ENCODE measurements at places on chromosomes 5 and 9. TPM values are rescaled to one million over a fixed set of nuclear protein-coding genes. Genes with fewer than 3 reads are reported as not detected.

DNA sequence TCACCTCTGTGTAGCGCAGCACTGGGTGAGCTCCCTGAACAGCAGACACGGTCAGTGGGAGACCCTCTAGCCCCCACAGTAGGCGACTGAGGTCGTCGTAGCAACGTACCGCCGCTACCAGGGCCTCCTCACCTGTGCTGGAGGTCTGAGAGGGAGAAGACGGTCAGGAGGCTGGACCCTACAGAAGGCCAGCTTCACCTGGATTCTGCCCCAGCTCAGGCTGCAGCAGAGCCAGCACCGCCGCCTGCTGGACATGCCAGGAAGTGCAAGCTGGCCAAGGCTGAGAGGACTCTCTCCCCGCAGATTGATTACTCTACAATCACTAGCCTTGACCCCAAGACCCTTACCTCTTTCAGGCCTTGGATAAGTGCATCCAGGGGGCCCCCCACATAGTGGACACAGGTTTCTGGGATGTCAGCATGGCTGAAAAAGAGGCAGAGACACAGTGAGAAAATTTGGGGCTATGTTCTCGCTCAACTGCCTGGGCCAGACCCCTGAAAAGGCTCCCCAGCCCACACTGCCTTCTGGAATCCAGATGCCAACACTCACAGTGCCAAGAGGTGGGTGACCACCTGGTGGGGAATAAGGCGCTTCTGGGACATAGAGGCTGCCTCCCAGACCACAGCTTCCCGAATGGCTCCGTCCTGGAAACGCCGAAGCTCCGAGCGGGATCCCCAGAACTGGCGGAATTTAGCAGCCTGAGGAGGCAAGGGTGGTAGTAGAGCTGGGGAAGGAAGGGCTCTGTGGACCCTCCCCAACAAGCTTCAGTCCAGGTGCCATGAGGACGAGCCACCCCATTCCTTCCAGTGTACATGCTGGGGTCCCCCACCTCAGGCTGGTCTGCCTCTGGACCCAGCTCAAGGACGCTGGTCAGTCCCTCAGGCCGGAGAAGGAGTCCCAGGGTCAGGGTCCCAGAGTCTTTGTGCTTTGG lies 6.9 kb downstream of the NOL6 start:
- peak; percentile 33 for DNase-seq

DNA sequence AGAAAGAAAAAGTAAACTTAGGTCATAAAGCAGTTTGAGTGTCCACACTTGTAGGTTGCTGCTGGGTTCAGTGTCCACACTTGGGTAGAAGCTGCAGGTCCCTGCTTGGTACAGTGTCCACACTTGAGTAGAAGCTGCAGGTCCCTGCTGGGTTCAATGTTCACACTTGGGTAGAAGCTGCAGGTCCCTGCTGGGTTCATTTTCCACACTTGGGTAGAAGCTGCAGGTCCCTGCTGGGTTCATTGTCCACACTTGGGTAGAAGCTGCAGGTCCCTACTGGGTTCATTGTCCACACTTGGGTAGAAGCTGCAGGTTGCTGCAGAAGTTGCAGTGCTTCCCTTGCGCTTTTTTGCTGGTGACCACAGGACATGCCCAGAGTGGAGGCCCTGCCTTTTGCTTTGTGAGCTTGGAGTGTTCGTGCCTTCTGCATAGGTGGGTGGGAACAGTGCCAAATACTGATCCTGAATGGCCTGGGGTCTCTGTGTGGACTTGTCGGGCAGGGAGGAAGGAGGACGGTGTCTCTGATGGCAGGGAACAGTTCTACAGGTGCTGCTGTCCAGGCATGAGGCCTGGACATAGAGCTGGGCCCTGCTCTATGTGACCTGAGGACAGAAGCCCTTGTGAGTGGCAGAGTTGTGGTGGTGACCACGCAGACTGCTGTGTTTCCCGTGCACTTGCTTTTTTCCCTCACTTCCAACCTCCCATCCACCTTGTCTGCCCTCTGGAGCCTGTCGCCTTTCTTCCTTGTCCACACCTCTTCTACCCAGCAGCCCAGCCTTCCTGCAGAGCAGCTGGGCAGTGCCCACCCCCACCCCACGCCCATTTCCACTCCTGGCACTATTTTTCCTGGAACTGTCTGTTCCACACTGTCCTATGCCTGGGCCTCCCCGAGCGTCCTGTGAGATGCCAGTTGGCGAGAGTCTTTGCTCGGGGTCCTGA lies 120.8 kb downstream of the EHMT1 start:
- DNase-seq: no peak

- DNase-seq: no peak
Measured at GRCh38 chr5:138169124-138169523, 9.3 kb downstream of the BRD8 start.

DNA sequence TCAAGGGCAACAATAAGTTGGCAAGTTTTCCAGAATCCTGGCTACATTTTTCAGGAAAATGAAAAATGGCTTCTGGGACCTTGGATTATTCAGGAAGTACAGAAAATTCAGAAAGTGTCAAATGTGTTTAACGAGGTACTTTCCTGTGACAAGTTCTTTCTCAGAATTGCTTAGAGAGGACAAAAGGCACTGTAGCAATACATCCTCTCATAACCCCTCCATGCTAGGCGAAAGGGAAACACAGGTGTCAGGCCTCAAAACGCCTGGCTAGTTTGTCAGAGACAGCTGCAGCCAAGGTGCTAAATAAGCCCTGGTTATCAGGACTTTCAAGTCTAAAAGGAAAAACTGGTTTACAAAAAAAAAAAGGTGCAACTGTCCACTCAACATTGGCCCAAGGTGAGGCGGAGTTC lies 115.2 kb downstream of the GNAQ start:
- no peak for DNase-seq

- DNase-seq: no peak
Measured at GRCh38 chr5:67081261-67081660, 115.3 kb downstream of the CD180 start.

DNA sequence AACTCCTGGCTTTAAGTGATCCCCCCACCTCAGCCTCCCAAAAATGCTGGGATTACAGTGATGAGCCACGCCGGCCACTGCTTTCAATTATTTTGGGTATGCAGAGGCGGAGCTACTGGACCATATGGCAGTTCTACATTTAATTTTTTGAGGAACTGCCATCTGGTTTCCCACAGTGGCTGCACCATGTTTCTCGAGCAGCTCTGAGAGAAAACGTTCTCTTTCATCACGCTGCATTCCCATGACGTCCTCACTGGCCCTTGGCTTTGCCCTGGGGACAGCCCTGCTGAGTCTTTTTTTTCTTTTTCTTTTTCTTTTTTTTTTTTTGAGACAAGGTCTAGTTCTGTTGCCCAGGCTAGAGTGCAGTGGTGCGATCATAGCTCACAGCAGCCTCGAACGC lies 35.5 kb upstream of the GRHPR start:
- DNase-seq: no peak

- DNase-seq: no peak
Measured at GRCh38 chr9:4225291-4226028, 74.4 kb downstream of the GLIS3 start.

GRCh38 chr5:106363578-106363977 lies 1307.2 kb downstream of the EFNA5 start:
- DNase-seq: no peak

GRCh38 chr9:37157726-37158377 lies 37.5 kb downstream of the ZCCHC7 start:
- DNase-seq: no peak

GRCh38 chr9:19224563-19224962 lies 5.9 kb upstream of the DENND4C start:
- DNase-seq: no peak

DNA sequence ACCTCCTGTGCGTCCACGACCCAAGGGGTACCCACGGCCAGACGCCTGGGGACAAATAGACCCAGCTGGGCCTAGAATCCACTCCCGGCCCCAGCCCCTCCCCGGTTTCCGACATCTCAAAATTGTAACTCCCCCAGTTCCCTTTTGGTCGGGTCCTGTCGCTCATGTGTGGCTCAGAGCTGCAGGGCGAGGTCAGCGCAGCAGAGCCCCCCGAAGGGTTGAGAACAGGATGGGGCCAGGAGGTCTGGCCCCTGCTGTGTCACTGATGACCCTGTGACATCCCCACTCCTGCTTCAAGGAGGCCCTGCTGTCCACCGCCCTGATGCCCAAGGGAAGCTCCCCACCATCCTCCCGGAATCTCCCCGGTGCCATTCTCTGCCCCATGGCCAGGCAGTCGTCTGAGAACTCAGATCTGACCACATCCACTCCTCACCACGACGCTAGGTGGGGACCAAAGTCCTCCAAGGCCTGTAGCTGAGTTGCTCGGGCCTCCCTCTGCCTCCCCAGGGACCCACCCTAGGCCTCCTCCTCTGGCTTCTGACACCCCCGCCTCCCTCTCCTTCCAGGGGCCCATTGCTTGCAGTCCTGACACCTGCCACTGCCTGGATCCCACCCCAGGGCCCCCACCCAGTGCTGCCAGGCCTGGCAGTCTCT lies 3.9 kb downstream of the SLC9A3 start:
- DNase-seq: no peak

GRCh38 chr9:123410281-123410910 lies 54.4 kb downstream of the CRB2 start:
- no peak for DNase-seq

- no peak for DNase-seq
Measured at GRCh38 chr5:40983781-40984180, 74.5 kb downstream of the C7 start.

DNA sequence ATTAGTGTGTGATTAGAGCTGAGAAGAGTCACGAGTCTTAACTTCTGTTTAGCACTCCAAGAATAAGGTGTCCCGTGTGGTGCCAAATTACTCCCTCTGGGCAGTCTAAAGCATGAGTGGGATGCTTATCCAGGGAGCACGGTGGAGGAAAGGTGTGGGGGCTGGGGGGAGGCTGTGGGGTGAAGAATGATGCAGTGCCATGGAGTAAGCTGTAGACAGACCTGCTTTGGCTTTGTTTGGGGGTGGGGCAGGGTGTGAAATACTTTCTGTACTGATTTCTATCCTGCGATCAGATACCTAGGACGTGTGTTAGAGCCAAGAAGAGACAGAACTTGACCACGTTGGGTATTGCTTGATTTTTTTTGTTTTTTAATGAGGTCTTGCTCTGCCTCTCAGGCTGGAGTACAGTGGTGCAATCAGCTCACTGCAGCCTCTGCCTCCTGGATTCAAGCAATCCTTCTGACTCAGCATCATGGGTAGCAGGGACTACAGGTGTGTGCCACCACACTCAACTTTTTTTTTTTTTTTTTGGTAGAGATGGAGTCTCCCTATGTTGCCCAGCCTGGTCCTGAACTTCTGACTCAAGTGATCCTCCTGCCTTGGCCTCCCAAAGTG lies 232.8 kb downstream of the MAN2A1 start:
- DNase-seq: no peak

- DNase-seq: no peak
Measured at GRCh38 chr5:56262279-56262678, 29.1 kb upstream of the ANKRD55 start.

- DNase-seq: no peak
Measured at GRCh38 chr5:179812997-179813607, 6.4 kb upstream of the MGAT4B start.

DNA sequence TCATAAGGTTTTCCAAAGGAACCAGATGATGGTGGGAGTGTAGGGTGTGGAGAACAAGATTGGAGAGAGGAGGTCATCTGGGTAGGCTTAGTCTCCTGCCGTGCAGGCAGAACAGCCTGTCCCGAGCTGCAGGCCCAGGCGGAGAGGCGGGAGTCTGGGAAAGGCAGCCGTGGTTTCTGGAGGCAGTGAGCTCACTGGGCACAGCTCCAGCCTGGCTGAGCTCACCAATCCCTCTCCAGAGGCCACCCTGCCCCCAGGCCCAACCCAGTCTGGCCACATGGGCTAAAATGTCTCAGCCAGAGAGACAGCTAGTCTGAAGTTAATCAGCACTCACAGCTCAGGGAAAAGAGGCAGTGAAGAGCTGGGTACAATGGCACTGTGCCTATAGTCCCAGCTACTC lies 12.3 kb downstream of the P4HA2 start:
- peak; percentile 94 for DNase-seq

GRCh38 chr9:1995084-1995483 lies 20.1 kb upstream of the SMARCA2 start:
- no peak for DNase-seq

GRCh38 chr9:699396-699795 lies 142.1 kb upstream of the DMRT1 start:
- no peak for DNase-seq

DNA sequence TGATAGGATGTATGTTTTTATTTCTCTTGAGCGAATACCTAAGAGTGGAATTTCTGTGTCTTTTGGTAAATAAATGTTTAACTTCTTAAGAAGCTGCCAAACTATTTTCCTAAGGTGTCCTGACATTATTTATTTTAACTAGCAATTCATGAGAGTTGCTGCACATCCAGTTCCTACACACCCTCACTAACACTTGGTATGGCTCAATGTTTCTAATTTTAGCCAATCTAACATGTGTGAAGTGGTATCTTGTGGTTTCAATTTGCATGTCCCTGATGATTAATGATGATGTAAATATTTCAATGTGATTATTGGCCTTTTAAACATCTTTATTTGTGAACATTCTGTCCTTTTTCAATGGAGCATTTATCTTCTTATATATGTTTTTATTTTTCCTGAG lies 2095.5 kb upstream of the C9orf72 start:
- peak; percentile 29 for DNase-seq

GRCh38 chr5:95220381-95220780 lies 64.5 kb downstream of the MCTP1 start:
- DNase-seq: no peak

GRCh38 chr9:137083394-137084004 lies 3.3 kb upstream of the MAN1B1 start:
- no peak for DNase-seq

DNA sequence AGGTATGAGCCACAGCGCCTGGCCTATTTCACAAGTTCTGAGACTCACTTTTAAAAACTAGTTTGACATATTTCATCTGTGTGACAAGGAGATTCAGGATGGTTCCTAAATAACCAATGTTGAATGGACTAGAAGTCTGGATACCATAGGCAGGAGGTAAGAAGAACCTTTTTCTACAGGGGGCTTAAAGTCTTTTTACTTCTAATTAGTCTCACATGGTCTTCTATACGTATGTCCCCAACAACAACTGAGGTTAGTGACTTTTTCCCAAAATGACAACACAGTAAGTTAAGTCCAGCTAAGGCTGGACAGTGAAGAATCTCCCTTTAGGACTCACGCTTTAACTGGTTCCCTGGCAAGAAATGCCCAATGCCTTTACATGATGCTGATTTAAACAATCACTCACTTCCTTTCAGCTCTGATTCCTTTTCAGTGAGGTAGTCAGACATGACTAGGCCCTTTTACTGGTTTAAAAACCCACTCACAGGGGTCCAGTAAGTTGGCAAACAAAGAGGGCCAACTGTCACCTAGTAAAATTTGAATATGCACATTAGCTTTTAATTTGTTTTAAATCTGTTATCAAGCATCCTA lies 12.1 kb upstream of the HAUS6 start:
- no peak for DNase-seq

The IL17B gene
- total RNA-seq: 423 TPM

The PCDHA1 gene
- 0.04 TPM for total RNA-seq

The DOK3 gene
- 2.7 TPM for total RNA-seq

The PRRC1 gene
- total RNA-seq: 40.6 TPM

The BSPRY gene
- total RNA-seq: 0.22 TPM

The FOXD4L6 gene
- total RNA-seq: 0.13 TPM

The CCDC183 gene
- total RNA-seq: 0.84 TPM

The LCN1 gene
- total RNA-seq: not detected

The CCDC180 gene
- total RNA-seq: 7.4 TPM

The PRUNE2 gene
- 13.2 TPM for total RNA-seq

The SLC6A19 gene
- total RNA-seq: not detected

The PDCD1LG2 gene
- total RNA-seq: 1.3 TPM

The TTC1 gene
- total RNA-seq: 44.4 TPM
